Esophagus squamous epithelium (tissue), 5 donors: ENCODE measurements at places on chromosomes 4 and X. TPM values are rescaled to one million over a fixed set of nuclear protein-coding genes. Genes with fewer than 3 reads are reported as not detected.

DNA sequence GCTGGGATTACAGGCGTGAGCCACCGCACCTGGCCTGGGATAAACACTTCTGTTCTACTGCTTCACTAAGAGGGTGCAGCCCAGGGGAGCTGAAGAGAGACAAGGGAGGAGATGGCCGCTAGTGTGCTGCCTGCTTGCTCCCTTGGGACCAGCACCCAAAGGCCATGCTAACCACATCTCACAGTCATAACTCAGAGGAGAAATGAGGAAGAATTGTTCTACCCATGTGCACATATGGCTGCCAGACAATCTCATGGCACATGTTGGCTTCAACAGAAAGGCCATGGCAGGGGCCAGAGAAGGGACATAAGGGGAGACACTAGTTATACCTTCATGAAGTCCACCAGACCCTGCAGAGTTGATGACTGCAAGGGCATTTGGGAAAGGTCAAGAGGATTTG, 22.4 kb downstream of the CLDN22 start:
- no peak for DNase-seq

DNA sequence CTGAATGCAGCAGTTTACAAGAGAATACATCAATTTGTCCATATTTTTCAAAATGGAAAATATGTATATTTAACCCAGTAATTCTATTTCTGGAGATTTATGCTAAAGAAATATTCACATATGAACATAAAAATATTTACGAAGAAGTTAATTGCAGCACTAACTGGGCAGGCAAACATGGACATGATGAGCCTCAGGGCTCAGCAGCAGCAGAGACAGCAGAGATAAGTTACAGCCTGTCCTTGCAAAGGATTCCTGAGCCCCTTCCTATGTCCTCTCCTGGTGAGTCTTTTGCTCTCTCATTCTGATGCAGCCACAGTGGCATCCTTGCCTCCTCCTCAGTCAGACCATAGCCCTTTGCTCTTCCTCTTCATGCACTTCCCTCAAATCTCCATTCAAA, 680.6 kb upstream of the CPEB2 start:
- no peak for DNase-seq

DNA sequence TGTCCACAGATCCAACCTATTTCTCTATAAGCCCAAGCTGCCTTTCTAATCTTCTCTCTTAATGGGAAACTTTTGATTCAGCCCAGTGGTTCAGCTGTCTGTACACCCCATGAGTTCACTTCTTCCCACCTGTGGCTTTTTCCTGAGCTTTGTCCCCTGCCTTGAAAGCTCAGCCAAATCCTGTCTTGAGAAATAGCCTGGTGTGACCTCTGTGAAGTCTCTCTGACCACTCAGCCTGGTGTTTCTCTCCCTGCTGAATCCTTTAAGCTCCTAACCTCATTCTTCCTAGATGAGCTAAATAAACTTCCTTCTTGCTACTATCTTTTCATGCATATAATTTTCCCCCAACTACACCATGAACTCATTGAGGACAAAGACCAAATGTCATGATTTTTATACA, 15.2 kb upstream of the HERC5 start:
- no peak for DNase-seq

Gene TEX13D
- not detected for total RNA-seq
